ENCODE measurements at places on chromosomes 3 and 15.

- DNase-seq: no peak
These were observed 49.7 kb upstream of the ATOSA start for GRCh38 chr15:52728899-52729298.

DNA sequence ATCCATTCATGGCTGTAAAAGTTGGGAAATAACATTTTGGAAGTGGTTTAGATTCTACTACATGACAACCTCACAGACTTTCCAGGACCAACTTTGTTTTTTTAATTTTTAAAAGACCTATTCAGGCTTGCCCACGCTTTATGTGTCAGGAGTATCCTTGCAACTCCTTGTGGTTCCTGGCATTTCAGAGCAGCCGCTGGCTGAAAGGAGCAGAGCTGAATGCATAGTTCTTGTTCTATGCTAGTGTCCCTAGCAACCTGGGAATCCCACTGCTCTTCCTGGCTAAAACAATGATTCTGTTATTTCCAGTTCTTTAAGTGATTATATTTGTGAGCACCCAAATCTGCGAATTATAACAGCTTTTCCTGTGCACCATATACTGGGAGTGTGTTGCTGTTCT is 34.9 kb downstream of the CP start:
- no peak for DNase-seq

GRCh38 chr3:38689774-38690173 is 40.3 kb upstream of the SCN5A start:
- DNase-seq: no peak

GRCh38 chr3:168862466-168862865 is 766.7 kb upstream of the GOLIM4 start:
- DNase-seq: no peak

DNA sequence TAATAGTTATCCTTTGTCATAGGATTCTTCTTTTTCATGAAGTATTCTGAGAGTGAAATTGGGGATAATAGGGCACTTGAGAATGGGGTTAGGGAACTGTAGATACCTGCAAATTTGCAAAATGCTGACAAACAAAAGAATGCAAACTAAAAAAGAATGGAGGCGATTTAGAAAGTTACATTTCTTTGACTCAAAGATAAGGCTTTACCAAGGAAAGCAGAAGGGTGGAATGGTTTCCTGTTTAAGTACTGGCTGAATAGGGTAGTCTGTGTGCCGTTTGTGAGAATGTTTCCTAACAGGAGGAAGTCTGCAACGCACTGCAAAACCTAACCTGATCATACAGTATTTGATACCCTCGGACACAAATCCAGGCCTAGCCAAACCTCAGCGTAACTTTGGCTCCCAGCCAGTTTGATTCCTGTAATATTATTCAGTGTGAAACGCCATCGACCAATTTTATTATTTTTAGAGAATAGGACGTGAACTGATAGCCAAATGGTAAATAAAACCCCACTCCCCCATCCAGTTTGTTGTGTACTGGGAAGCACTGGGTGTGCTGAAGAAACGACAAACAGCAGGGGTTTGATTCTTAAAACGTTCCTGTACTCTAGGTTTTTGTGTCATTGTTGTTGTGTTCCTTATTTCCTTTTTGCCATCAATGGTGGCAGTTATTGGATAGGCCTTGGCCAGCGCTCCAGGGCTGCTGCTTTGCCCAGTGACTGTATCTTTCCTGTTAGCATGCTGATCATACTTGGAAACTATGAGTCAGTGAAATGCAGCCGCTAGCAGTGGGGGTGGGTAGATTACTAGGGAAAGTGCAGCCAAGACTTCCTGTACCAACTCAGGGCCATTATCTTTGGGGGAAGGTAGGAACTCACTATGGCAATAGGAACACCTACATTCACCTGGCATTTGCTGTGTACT is 148.0 kb upstream of the TBL1XR1 start:
- no peak for DNase-seq

DNA sequence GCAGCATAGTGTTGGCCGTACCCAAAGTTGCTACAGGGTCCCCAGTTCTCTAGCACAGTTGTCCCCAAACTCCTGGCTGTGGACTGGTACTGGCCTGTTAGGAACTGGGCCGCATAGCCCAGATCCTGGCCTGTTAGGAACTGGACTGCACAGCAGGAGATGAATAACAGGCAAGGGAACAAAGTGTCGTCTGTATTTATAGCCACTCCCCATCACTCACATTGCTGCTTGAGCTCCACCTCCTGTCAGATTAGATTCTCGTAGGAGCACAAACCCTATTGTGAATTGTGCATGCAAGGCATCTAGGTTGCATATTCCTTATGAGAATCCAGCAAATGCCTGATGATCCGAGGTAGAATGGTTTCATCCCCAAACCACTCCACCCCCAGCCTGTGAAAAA is 604.0 kb upstream of the LMCD1 start:
- DNase-seq: no peak

DNA sequence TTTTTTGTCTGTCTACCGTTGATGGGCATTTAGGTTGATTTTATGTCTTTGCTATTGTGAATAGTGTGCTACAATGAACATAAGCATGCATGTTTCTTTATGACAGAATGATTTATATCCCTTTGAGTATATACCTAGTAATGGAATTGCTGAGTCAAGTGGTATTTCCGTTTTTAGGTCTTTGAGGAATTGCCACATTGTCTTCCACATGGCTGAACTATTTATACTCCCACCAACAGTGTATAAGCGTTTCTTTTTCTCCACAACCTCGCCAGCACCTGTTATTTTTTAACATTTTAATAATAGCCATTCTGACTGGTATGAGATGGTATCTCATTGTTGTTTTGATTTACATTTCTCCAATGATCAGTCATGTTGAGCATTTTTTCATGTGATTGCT is 89.6 kb upstream of the GALNT15 start:
- no peak for DNase-seq

DNA sequence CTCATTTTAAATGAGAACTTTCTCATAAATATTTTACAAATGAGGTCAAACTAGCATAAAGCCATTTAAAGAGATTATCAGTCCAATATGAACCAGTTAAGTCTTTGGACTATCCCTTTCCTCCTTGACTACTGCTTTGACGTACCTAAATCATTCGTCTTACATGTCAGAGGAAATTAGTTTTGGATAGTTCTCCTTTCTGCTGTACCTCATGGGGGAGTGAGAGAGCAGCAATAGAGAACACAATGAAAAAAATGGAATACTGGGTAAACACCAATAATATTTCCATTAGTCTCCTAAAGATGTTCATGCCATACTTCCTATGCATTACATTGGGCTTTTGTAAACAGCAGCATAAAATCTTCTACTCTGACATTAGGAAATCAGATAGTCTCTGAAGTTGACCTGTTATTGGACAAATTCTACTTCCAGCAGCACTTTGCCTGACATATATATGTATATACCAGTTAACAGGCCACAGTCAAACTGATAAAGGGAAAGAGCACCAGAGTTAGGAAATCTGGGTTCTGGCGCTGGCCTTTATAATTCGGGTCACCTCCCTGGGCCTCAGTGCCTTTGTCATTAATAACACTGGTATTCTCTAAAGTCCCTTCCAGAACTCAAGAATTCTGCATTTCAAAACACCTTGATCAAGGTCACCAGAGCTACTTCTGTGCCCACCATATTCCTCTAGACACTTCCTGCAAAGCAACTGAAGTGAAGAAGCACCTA is 26.8 kb downstream of the TIMMDC1 start:
- no peak for DNase-seq

DNA sequence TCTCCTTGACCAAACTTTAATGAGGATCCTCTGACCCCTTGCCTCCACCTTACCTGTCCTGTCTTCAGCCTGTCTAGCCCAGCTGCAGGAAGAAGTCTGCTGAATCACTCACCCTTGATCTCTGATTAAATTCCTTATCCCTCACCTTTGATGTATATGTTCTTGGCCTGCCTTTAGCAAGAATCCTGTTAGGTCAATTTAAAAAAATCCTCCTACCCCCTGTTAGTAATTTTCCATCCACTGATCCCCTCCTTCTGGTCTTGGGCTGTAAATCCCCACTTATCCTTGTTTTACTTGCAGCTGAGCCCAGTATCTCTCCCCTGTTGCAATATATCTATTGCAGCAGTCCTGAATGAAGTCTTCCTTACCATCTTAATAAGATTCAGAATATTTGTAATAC is 39.0 kb downstream of the MYH15 start:
- no peak for DNase-seq

- DNase-seq: no peak
These were observed 2.8 kb downstream of the HES1 start for GRCh38 chr3:194138732-194139070.

DNA sequence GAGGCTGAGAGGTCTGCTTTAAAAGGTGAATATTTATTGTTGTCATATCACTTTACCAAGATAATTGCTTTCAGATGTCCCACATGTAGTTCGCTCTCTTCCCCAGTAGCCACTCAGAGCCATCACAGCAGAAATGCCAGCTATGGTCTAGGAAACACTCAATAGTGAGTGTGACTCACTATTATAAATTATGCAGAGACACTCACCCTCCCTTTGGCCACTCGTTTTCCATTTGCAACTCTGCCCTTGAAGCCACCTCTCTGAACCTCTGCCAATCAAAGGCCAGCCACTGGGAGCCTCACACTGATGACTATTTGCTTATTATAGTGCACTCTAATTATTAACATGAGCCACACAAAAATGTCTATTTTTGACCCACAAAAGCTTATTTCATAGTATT is 328.1 kb upstream of the ATP10A start:
- DNase-seq: no peak

DNA sequence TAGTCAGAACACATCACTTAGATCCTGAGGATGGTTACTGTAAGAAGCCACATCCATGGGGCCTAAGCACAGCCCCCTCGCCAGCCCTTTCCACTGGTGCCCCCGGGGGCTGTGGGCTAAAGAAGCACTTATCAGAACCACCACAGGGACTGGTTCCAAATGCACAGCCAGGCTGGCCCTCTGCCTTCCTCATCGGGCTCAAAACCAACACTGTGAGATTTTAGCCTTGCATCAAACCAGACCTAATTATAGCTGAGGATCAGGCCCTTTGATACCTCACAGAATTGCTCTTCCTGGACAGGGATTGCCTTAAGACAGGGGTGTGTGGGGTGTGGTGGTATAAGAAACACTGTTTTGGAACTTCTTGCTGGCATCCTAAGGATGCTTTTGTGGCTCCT is 23.7 kb downstream of the SRPRB start:
- no peak for DNase-seq

DNA sequence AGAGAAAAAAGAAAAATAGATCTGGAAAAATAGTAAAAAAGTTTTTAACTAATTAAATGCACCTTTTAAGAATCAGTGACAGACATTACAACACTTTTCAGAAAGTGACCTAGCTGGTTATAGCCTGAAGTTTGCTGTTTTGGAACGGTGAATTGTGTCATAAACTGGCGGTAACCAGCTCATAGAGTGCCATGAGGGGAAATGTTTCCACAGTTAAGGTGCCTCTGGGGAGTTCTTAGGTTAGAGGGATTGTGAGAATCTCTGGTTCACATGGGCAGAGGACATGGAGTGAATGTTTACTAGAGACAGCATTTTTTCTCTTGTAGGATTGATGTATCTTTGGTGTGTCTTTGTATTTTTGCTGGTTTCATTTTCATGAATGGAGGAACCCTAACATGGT is 2.8 kb downstream of the TBC1D23 start:
- DNase-seq: no peak

GRCh38 chr15:47773143-47773542 is 55.8 kb downstream of the SEMA6D start:
- DNase-seq: no peak

DNA sequence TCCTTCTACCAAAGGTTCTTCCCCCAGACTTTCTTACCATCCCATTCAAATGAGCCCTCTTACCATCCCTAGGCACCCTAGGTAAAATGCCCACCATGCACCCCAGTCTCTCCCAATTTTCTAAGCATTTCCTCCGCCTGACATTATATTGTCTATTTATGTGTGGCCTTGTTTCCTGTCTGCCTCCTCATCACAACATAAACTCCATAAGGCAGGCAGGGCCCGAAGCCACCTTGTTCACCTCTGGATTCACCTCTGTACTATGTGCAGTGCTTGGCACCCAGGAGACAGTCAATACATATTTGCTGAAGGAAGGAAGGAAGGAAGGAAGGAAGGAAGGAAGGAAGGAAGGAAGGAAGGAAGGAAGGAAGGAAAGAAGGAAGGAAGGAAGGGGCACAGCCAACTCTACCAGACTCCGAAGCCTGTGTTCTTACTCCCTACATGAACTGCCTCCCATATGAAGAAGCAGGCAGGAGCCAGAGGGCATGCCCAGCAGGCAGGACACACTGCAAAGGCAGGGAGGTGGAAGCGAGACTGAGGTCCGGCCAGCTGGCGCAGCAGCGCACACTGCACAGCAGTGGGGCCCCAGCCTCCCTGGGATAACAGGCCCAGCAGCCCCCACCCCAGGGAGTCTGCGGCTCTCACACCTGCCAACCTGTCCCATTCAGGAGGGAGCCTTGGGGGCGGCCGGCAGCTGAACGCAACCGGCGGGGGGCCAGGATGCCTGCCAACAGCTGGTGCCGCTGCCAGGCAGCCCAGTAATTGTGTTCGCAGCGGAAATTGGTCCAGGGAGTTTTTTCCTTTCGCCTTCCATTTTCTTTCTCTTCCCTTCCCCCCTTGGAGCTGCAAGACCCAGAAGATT is 106.0 kb upstream of the LINGO1 start:
- no peak for DNase-seq

- no peak for DNase-seq
These were observed 2.2 kb downstream of the USP3 start for GRCh38 chr15:63506537-63507035.

DNA sequence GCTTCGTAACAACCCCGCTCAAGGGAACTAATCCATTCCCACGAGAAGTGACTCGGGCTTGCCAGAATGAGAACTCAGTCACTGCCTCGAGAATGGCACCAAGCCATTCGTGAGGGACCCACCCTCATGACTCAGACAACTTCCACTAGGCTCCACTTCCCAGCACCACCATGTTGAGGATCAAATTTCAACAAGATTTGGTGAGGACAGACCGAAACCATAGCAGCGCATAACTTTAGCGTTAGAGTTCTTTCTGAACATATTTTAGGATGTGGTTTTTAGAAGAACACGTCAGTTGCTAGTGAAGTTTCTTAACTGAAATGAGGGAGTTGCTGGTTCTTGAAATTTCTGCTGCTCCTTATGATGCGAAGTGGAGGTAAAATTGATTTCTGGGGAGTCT is 13.5 kb downstream of the PTPRG start:
- DNase-seq: no peak

DNA sequence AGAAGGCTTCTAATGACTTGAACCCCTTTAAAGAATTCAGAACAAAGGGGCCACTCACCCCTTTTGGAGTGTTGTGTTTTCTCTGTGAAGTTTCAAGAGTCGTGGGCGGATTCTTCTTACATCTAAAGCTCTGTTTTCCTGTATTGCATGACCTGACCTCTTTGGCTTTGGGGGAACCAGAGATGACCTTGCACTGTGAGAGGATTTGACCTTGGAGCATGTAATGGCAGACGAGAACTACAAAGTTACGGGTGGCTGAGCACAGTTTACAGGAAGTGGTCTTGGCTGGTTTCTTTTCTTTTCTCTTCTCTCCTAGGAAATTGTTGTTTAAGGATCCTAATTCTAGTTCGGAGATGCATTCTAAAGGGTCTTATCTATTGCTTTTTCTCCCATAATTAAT is 6.2 kb upstream of the BDH1 start:
- DNase-seq: peak; percentile 44

- DNase-seq: no peak
These were observed 71.4 kb downstream of the MLH1 start for GRCh38 chr3:37064747-37065146.
